Activated T-helper 1 cell treated with Interleukin-2 at 50 U/mL for 16 hours (primary cell): ENCODE measurements at places on chromosomes 1 and 21.

GRCh38 chr1:229298420-229298819 lies 27.5 kb downstream of the RAB4A start:
- DNase-seq, result no peak

- DNase-seq, result no peak
Measured at GRCh38 chr1:215677112-215677511, 110.0 kb downstream of the KCTD3 start.

- no peak for DNase-seq
Measured at GRCh38 chr1:93910305-93910704, 1.1 kb upstream of the GCLM start.

- DNase-seq, result no peak
Measured at GRCh38 chr1:220239966-220240365, 32.3 kb downstream of the RAB3GAP2 start.

DNA sequence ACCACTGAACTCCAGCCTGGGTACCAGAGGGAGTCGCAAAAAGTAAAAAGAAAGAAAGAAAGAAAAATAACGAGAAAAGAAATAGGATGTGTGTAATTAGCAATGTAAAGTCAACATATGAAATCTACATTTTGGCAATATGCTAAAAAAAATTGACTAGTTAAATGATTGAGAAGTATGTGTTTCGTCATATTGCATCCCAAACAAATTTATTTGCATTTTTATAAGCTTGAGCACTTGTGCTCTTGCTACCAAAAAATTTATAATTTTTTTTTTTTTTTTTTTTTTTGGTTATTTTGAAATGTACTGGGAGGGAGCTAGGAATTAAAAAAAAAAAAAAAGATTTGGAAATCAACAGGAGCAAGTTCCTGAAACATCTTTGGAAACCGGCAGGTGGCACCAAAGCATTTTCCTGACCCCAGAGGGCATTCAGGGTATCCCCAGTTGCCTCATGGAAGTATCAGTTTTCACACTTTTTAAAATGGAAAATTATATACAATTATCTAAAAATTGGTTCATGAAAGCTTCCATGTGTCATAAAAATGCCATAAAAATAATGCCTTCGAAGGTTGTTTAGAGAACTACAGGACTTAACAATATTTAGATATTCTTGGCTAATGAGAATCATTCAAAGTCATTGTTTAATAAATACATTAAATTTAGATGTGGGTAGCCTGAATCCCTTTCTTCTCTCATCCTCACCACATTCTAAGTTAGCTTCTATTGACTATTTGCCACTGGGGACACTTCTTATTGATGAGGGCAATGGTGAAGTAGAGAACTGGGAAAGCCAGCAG lies 4.8 kb upstream of the HEATR1 start:
- no peak for DNase-seq

GRCh38 chr1:9764550-9764949 lies 59.2 kb downstream of the CLSTN1 start:
- DNase-seq, result no peak

DNA sequence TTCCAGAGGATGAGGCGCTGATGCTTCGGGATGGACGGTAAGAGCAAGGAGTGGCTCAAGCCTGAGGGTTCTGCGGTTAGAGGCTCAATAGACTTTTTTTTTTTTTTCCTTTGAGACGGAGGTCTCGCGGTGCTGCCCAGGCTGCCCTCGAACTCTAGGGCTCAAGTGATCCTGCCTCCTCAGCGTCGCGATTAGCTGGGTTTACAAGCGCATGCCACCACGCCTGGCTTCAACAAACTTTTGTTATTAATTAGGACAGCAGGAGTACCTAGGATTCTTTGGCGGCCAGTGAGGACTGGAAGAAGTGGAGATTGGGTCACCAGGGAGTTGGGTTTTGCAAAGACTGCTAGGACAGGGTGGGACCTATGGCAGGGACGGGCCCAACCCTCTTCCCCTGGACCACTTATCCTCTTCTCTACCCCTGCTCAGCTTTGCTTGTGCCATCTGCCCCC lies 587 bp downstream of the SCNM1 start:
- no peak for DNase-seq

- no peak for DNase-seq
Measured at GRCh38 chr21:31634993-31635392, 24.5 kb upstream of the SOD1 start.

- no peak for DNase-seq
Measured at GRCh38 chr1:1956101-1956500, 37.0 kb upstream of the TMEM52 start.

DNA sequence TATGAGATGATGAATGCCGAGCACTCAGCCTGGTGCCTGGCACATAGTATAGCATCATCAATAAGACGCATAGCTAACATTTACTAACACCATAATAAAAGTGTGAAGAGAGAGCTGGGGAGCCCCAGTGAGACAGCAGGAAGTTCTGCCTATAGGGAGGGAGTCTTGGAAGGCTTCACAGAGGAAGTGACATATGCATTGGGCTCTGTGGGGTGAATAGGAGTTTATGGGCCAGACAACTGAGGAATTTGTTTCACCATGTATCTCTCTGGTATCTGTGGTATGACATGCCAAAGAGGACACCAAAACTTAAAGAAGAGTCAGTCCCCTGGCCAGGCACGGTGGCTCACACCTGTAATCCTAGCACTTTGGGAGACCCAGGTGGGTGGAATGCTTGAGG lies 118.3 kb upstream of the TMEM51 start:
- no peak for DNase-seq

- no peak for DNase-seq
Measured at GRCh38 chr1:109529881-109530456, 9.7 kb upstream of the GPR61 start.

- DNase-seq, result no peak
Measured at GRCh38 chr1:195185736-195186135, 1422.5 kb downstream of the KCNT2 start.

GRCh38 chr1:48678710-48679505 lies 97.8 kb downstream of the BEND5 start:
- DNase-seq, result no peak

DNA sequence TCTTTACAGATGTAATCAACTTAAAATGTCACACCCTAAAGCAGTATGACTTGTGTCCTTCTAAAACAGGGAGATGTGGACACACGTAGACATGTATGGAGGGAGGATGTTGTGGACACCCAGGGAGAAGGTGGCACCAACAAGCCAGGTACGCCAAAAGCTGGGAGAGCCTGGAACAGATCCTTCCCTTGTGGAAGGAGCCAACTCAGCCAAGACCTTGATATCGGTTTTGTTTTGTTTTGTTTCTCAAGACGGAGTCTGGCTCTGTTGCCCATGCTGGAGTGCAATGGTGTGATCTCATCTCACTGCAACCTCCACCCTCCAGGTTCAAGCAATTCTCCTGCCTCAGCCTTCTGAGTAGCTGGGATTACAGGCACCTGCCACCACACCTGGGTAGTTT lies 45.6 kb downstream of the CHAF1B start:
- DNase-seq, result no peak

DNA sequence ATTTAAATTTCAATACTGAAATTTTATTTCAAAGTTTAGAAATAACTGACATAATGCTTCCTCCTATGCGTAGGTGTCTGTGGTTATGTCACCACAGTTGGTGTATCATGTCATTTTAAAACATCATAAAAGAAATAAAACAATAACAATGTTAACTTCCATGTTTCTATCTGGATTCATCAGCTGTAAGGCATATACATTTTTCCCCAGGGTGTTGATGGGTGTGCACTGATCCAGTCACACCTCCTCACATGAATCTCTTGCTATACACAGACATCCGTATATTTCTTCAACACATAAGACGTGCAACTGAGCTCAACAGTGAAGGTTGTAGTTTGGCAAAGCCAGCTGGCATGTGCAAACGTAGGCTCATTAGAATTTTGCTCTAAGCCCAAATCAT lies 6.2 kb downstream of the KCNA3 start:
- no peak for DNase-seq

DNA sequence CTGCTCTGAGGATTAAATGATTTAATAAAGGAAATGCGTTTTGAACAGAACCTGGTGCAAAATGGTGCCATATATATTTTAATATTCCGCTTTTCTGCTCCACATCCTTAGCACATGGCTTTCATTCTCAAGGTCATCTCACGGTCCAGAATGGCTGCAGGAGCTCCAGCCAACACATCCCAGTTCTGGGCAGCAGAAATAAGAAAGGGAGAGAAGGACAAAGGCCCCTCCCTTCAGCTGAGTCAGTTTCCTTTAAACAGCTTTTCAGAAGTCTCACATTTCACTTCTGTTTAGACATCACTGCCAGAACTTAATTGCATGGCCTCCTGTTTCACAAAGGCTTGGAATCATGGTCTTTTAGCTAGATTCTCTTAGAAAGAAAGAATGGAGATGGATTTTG lies 75.2 kb upstream of the LRRN2 start:
- DNase-seq, result no peak

GRCh38 chr1:17340358-17340757 lies 31.6 kb upstream of the PADI6 start:
- DNase-seq, result no peak

- no peak for DNase-seq
Measured at GRCh38 chr1:205518661-205519540, 14.4 kb downstream of the CDK18 start.

- DNase-seq, result no peak
Measured at GRCh38 chr1:32869923-32870614, 643 bp downstream of the FNDC5 start.

- DNase-seq, result no peak
Measured at GRCh38 chr1:40244138-40244744, 3.5 kb upstream of the TMCO2 start.

- no peak for DNase-seq
Measured at GRCh38 chr1:74673351-74674111, at the start of gene ERICH3. TSS of gene ERICH3 (minus strand) at chr1:74673792. CDS start at chr1:74673519, 273 bp downstream.

DNA sequence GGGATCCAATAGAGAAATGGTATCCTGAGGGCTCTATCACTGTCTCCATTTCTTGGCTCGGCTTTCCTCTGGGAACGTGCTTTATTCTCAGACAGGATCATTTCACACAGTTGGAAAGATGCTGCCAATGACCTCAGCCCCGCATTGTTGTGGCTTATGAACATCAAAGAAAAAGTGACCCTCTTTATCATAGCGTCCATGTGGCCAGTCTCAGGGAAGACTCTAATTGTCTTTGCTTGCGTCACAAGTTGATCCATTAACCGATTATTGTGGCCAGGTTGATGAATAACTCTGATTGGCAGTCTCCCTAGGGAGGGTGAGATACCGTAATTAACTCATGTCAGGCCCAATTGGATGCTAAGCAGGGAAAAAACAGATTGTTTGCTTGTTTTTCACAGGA lies 10.4 kb upstream of the TMEM9 start:
- no peak for DNase-seq

DNA sequence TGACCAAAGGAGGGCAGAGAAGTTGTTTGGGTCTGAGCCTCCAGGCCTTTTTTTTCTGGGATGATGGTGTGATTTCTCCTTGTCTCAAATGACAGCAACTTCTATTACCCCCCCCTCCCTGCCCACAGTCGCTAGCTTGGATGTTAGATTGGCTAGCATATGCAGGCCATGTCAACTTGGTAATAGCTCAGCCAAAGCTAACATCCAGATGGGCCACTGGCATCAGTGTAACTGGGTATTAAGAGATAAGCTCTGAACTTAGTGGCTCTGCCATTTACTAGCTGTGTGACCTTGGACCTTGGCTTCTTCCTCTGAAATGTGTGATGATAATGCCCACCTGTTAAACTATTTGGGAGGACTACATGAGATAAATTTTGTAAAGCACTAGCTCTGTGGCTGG lies 86.9 kb upstream of the TSPAN2 start:
- DNase-seq, result no peak

- no peak for DNase-seq
Measured at GRCh38 chr1:58735586-58735985, 35.7 kb upstream of the MYSM1 start.

DNA sequence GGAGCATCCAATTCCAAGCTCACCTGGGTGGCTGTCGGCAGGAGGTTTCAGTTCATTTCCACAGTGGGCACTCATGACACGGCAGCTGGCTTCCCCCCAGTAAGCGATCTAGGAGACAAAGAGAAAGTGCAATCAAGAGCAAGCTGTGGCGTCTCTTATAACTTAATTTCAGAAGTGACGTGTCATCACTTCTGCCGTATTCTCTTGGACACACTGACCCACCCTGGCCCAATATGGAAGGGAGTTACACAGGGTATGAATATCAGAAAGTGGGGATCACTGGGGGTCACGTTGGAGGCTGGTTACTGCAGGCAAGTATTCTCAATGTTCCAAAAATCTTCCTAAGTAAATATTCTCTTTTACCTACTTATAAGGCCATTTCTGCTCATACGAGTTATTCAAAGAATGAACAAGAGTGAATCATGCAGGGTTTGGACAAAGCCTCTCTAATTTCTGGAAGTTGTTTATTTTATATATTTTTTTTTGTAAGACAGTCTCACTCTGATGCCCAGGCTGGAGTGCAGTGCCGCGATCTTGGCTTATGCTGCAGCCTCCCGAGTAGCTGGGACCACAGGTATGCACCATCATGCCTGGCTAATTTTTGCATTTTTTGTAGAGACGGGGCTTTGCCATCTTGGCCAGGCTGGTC lies 46.5 kb upstream of the GREM2 start:
- DNase-seq, result no peak

DNA sequence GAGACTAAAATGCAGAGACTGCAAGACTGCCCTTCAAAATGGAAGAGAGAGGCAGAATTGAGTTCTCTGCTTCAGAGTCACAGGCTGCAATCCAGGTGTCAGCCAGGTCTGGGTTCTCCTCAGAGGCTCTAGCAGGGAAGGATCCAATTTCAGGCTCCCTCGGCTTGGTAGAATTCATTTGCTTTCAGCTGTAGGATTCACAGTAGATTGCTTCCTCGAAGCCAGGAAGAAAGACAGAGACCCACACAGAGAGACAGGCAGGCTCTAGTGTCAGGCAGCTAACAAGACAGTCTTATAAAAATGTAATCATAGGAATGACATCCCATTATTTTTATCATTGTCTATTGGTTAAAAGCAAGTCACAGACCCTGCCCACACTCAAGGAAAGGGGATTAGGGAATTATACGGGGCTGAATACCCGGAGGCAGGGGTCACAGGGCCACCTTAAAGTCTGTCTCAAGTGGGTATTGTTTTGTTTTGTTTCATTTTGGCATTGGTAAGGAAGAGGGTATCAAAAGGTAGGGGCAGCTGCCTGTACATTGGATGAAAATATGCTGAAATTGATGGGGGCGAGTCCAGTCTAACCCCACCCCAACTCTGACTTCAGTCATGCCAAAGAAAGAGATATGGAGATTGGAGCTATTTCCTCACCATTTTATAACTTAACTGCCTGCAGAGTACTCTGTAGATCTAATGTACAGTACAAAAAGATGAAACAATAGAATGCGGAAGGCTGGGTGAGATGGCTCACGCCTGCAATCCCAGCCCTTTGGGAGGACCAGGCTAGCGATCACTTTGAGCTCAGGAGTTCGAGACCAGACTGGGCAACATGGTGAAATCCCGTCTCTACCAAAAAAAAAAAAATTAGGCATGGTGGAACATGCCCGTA lies 9.5 kb upstream of the TBCE start:
- no peak for DNase-seq

- DNase-seq, result no peak
Measured at GRCh38 chr1:81484284-81484683, 316.4 kb upstream of the ADGRL2 start.

DNA sequence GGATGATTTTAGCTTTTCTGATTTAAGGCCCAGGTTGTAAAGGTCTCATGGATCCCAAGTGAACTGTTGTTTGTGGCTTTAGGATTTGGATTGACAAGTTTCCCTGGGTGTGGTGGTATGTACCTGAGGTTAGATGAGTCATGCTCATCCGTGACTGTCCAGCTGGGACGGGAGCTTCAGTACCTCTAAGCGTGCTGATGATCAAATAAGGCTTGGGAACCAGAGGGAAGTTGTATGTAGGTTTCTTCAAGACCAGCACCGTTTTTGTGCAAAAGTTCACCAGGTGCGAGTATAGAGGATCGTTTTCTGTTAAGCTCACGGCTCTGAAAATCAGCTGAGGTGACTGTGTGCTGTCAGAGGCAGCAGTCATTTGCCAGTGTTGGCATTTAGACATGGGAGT lies 19.8 kb downstream of the PLA2G2E start:
- no peak for DNase-seq
